ENCODE measurements at places on chromosomes 6 and 20. TPM values are rescaled to one million over a fixed set of nuclear protein-coding genes. Genes with fewer than 3 reads are reported as not detected.

Gene ARFGEF2
- 10.1 TPM for polyA plus RNA-seq

- no peak for DNase-seq
- H3K36me3 ChIP-seq, result no peaks in the 10 kb centered on the region
- H3K27me3 ChIP-seq, result no peaks in the 10 kb centered on the region
Observed at GRCh38 chr20:61567204-61567603, 315.1 kb downstream of the CDH4 start.

- DNase-seq, result no peak
- H3K27ac ChIP-seq, result no peak overlapping the region
- no peak overlapping the region for H3K4me3 ChIP-seq
- H3K27me3 ChIP-seq, result no peaks in the 10 kb centered on the region
Observed at GRCh38 chr6:43850314-43851203, 80.5 kb downstream of the VEGFA start.

DNA sequence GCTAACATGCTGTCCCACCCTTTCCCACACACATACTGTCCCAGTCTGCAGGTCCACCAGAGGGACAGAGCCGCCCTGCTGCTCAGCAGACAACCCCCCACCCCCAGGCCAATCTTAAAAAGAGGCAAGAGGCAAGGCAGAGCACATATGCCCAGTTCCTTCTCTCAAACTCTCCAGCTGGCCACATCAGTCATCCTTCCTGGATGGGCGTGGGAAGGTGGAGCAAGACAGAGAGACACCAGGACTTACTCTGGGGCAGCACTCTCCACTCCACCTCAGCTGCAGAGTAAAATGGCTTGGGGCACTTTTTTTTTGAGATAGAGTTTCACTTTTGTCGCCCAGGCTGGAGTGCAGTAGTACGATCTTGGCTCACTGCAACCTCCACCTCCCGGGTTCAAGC is 10.8 kb downstream of the MOCS3 start:
- DNase-seq, result no peak
- no peak overlapping the region for H3K27ac ChIP-seq
- no peaks in the 10 kb centered on the region for H3K4me1 ChIP-seq
- H3K4me3 ChIP-seq, result no peak overlapping the region

GRCh38 chr20:44442298-44443070 is 33.2 kb upstream of the TTPAL start:
- DNase-seq, result no peak
- no peaks in the 10 kb centered on the region for H3K27me3 ChIP-seq
- H3K36me3 ChIP-seq, result no peaks in the 10 kb centered on the region
- no peak overlapping the region for H3K27ac ChIP-seq
- H3K4me1 ChIP-seq, result no peaks in the 10 kb centered on the region

DNA sequence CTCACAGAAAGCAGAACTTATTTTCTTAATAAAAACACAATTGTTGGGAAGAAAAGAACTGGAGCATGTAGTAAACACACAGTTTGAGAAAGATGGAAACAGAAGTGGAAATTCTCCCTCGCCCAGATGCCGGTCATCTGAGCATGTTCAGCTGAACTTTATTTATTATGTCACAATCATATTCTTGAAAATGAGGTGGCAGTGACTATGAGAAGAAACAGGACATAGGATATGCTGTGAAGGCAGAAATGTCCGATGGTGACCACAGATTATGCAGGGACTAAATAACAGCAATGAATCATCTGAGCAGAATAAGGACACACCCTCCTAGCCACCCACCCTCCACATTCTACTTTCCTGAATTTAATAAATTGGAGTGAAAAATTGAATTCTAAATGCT is 425.3 kb upstream of the NOX3 start:
- no peak overlapping the region for H3K27ac ChIP-seq
- DNase-seq, result no peak
- no peaks in the 10 kb centered on the region for H3K36me3 ChIP-seq

Gene PCED1A
- 27.3 TPM for polyA plus RNA-seq
